Osteoblast (primary cell): ENCODE measurements at places on chromosomes 12 and 14. TPM values are rescaled to one million over a fixed set of nuclear protein-coding genes. Genes with fewer than 3 reads are reported as not detected.

DNA sequence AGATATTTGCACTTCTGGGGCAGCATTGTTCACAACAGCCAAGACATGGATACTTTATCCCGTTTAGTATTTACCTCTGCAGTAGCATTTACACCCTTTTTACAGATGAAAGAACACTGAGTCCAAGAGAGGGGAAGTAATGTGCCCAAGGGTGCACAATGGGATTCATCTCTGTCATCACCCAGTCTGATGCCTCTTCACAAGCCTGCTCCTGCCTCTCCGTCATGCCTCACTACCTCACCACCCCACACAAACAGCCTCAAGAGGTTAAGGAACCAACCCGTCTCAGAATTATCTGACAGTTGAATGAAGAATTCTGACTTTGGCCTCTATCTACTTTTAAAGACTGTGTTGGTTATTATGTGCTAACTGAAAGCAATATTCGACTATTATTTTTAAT, 368.4 kb downstream of the ATP23 start:
- no peak for DNase-seq

GRCh38 chr12:32390572-32391219, 8.7 kb upstream of the FGD4 start:
- no peak for DNase-seq

The VEZT gene
- total RNA-seq = 77.1 and 86.3 TPM in 2 replicates

DNA sequence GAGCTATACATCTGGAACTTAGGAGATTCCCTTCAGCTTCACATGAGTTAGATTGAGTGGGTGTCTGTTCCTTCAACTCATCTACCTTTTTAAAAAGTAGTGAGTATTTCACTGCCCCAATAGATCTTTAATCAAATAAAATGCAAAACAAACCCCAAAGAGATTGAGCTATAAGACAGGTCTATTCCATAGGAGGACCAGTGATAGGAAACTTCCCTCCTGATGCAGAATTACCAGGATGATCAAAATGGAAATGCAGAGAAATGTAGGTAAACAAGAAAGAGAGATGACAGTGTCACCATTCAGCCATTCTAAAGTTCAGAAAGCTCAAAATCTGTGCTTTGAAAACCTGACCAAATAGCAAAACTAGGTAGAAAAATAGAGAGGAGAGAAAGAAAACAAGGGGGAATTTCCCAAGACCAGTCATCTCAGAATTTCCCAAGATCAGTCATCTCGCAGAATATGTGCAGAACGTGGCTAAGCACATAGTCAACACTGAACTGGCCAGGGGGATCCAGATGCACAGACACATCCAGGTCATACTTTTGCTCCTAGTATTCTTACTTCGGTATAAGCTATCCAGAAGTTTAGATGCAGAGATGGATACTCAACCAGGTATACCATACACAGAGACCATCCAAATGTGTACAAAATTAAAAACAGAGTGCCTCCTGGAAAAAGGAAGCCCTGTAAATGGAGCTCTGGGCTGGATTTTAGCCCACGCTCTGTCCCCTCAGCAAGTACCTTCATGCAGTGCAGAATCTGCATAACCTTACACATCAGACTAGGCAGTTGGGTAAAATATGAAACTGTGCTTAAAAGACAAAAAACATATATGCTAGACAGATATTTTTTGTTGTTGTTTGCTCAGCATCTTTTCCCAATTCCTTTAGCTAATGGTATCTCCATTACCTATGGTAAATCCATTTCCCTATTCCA, 27.4 kb downstream of the SLC41A2 start:
- DNase-seq = no peak
